Left cardiac atrium (tissue), 4 donors: ENCODE measurements at places on chromosomes 3 and 15. TPM values are rescaled to one million over a fixed set of nuclear protein-coding genes. Genes with fewer than 3 reads are reported as not detected.

DVL3 gene
- 42.6 TPM for total RNA-seq

TGM4 gene
- not detected for total RNA-seq

TRPM1 gene
- 0.24 TPM for total RNA-seq

CLDN18 gene
- 47.9 TPM for total RNA-seq

CHRNA7 gene
- total RNA-seq, result 0.77 TPM

FBXW12 gene
- total RNA-seq, result not detected

CKMT1B gene
- total RNA-seq, result 3.7 TPM

DPPA4 gene
- not detected for total RNA-seq

EPHB1 gene
- total RNA-seq, result 0.85 TPM

SPESP1 gene
- 1.5 TPM for total RNA-seq

BFSP2 gene
- not detected for total RNA-seq

ASB14 gene
- total RNA-seq, result 0.41 TPM

DNA sequence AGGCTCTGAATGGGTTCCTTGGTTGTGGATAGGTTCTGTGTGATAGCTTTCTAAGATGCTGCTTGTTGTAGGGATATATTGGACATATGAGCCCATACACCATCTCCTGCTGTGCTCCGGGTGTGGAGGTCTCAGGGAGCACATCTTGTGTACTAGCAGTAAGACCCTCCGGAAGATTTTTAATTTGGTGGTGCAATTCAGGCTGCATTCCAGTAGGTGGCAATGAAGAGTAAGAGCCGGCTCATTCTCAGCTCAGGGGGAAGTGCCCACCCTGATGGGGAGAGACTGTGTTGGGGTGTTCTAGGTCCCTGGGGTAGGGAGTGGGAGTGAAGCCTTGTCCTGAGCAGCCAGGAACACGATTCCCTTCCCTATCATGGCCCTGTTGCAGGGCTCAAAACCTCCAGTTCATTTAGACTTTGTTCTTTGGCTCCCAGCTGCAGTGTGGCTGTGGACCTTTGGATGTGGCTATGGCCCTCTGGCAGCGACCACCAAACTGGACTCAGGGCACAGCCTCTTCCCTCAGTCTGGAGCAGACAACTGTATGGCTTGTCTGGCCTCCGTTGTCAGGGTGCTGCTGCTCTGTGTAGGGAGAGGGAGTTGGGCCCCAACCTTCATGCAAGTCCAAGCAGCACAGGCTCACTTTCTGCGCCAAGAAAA is 104.7 kb downstream of the UNC13C start:
- DNase-seq, result no peak

DNA sequence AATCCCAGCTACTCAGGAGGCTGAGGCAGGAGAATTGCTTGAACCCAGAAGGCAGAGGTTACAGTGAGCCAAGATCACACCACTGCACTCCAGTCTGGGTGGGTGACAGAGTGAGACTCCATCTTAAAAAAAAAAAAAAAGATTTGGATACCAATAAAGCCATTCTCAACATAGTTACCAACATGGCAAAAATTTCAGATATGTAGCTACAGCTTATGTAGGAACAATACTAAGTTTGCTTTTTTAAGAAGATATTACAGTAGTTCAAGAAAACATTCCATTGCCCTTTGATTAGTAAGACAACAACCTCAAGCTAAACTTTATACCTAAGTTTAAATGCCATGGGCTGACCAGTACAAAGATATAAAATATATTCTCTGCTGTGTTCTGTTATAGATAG is 34.4 kb downstream of the ZNF106 start:
- DNase-seq, result no peak

- DNase-seq, result no peak
These were observed 8.4 kb upstream of the RPS17 start for GRCh38 chr15:82548700-82549099.

GRCh38 chr15:66006986-66007385 is 137.7 kb downstream of the RAB11A start:
- DNase-seq, result no peak

DNA sequence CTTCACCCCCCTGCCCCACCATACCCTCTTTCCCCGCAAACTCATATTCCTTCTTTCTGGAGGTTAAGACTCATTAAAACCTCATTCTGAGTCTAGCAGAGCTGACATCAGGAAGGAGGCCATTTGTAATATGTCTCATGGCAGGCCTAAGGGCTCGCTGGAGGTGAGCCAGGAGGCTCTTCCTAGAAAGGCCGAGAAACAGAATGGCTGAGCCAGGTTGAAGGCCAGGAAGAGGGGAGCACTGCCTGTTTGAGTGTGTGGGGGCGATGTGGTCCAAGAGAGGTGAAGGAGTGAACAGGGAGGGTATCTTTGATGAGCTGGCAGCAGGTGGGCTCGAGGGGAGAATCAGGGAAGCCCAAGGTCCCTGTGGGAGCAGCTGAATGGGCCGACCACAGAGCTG is 317.3 kb downstream of the TLE3 start:
- DNase-seq, result no peak

- no peak for DNase-seq
These were observed 159.6 kb downstream of the GHSR start for GRCh38 chr3:172288651-172289050.

DNA sequence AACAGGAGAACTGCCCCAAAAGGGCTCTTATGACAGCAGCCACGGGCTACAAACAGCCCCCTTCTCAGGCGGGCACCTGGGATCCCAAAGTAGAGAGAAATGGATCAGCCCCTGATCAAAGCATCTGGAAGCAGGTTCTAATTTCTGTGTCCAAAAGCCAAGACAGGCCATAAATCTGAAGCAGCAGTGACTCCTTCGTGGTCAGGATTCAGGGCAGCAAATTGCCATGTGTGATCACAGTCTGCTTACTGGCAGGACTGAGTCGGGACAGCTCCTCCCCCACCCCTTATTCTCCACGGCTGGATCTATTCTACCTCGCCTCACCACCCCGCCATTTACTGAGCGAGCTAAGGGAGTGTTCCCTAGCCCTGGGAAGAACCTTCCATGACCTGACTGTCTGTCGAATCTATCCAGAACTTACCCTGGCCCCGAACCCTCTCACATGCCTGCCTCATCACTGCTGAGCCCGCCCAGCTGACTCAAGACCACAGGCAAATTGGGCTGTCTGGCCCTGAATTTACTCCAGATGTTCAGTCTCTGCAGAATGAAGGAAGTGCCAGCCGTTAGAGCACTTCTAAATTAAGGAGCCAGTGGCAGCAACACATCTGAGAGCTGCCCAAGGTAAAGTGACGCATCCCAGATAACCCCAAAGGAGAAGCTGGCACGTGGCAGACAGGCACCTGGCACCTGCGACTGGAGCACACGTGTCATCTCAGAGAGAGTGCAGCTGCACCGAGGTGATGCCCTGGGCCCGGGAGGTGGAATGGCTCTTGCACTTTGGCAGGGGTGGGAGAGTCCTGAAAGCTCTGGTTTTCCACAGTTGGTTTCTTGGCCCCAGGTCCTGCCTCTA is 1.3 kb downstream of the LRRC15 start:
- DNase-seq, result no peak

GRCh38 chr3:157922614-157923013 is 183.6 kb downstream of the SHOX2 start:
- no peak for DNase-seq

- DNase-seq, result no peak
These were observed 98.1 kb downstream of the CADPS start for GRCh38 chr3:62777130-62777529.

- no peak for DNase-seq
These were observed 1.2 kb downstream of the PFKFB4 start for GRCh38 chr3:48555231-48555948.

GRCh38 chr3:32493437-32494414 is 8.9 kb downstream of the CMTM6 start:
- no peak for DNase-seq

DNA sequence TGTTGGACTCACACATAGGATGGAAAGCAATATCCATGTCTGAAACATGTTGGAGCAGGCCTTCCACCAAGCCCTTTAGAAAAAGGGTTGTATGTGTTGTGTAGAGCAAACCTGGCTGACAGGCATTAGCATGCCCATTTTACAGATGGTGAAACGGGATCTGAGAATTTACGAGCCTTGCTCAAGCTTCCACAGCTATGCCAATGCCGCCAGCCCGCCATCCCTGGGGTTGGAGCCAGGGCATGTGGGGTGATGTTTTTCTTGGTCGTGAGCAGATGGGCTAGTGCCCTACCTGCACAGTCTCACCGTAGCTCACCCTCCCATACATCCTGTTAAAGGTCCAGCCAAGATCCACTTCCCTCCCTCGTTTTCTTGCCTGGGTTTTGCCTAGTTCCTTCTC is 97.5 kb upstream of the TLE3 start:
- DNase-seq, result no peak

DNA sequence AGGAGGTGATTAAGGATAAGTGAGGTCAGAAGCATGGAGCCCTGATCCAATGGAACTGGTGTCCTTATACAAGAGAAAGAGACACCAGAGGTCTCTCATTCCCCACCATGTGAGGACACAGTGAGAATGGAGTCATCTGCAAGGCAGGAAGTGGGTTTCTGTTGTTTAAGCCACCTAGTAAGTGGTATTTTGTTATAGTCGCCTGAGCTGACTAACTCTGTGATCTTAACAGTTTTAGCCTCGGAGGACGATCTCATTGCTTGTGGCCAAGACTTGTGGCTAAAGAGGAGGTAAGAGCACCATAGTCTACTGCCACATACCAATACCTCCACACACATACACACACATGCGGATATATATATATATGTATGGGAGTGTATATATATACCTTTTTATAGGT is 73.8 kb downstream of the MCTP2 start:
- DNase-seq, result no peak

- DNase-seq, result no peak
These were observed 21.9 kb downstream of the CYP8B1 start for GRCh38 chr3:42853739-42854302.

- DNase-seq, result no peak
These were observed 64.1 kb downstream of the AAGAB start for GRCh38 chr15:67190326-67190725.

- DNase-seq, result no peak
These were observed 114.3 kb downstream of the OXSM start for GRCh38 chr3:25904206-25904605.

- DNase-seq, result no peak
These were observed 75.0 kb upstream of the MBNL1 start for GRCh38 chr3:152193673-152194267.

GRCh38 chr3:15815696-15816095 is 17.9 kb upstream of the ANKRD28 start:
- no peak for DNase-seq

DNA sequence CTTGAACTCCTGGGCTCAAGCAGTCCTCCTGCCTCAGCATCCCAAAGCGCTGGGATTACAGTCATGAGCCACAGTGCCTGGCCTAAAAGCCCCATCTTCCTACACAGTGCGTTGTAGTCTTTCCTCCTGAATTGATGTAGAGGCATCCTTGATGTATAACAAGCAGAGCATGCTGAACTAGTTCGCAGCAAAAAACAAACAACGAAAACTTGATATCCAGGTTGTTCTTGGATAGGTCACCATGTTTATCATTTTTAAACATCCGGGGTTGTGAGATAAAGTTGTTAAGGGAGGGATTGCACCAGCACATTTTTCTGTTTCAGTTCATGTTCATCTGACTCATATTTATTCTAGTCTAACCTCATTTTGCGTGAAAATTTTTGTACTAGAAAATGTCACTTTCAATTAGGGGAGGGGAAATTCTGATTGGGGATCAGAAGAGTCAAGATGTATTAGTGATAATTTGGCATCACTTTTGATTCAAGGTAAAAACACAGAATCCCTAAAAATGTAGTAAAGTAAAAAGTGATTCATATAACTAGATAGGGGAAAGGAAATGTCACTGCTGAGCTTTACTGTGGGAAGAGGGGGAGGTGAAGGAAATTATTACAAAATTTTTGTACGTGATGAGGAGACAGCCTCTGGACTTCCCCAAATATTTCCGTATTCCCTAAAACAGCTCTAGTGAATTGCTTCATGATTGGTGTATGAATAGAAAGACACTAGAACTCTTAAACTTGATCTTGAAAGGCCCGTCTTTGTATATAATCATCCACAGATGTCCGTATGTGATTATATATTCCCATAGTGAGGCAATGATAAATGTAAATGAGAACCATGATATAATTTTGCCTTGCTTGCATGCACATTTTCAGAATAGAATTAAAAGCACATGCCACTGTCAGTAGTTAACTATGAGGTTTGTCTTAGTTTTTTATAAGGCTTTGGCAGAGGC is 22.9 kb downstream of the RAB8B start:
- no peak for DNase-seq

DNA sequence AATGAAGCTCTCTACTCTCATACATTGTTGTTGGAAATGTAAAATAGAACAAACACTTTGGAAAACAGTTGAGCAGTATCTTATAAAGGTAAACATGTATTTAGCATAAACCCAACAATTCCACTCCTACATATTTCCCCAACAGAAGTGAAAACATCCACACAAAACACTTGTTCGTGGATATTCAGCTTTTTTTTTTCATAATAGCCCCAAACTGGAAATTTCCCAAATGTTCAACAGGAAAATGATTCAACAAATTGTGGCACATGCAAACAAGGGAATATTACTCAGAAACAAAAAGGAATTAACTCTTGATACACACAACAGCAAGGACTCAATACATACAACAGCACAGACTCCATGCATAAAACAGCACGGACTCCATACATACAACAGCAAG is 28.5 kb downstream of the RFTN1 start:
- no peak for DNase-seq

DNA sequence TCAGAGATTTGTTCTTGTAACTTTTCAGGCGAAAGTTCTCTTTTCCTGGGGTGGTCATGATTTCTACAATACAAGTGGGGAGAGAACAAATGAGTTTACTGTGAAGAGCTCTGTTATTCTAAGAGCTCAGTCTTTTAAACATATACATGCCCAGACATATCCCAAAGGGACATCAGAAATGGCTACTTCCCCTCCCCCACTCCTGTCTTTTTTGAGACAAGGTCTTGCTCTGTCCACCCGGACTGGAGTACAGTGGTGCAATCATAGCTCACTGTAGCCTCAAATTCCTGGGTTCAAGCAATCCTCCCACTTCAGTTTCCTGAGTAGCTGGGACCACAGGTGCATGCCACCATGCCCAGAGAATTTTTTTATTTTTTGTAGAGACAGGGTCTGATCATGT is 18.2 kb downstream of the KPNA1 start:
- DNase-seq, result no peak

GRCh38 chr3:12544652-12545472 is 437 bp downstream of the MKRN2OS start:
- DNase-seq, result no peak

DNA sequence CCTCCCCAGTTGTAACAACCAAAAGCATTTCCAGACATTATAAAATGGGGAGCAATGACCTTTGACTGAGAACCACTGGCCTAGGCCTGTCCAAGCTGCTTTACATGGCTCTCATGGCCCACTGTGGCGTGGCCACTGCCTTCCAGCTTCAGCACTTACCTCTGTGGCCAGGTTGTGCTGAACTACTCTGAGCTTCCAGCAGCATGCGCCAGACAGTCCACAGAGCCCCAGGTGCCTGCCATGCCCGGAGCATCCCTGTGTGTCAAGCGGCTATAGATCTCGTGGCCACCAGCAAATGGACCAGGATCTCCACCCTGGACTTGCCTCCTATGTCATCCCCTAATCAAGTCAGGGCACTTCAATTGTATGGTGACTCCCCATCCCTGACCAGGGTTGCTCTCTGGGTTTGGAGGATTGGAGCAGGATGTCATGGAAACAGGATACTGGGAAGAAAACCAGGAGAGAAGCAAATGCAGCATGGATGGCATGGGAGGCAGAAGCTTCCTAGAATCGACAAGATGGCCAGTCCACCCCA is 199.7 kb downstream of the UACA start:
- no peak for DNase-seq
